ENCODE measurements at places on chromosomes 12 and 14. TPM values are rescaled to one million over a fixed set of nuclear protein-coding genes. Genes with fewer than 3 reads are reported as not detected.

DNA sequence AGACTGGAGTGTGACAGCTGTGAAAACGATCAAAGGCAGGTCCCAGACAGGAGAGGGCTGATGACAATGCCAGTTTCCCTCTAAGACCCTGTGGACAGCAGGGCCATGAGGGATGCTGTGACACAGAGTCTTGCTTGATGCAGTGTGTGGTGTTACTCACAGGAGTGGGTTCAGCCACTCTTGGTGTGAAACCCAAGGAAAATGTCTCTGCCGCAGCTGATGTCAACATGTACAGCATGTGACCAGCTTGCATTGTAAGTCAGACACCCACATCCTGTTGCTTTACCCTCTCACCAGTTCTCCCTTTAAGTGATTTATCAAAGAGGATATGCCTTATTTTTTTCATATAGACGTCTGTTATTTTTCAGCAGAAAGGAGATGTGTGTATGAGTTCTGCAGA is 268.6 kb downstream of the BTG1 start:
- H3K4me3 ChIP-seq: peak overlapping the region; percentile 76
- peak; percentile 76 for DNase-seq
- H3K27ac ChIP-seq: peak overlapping the region; percentile 98
- peaks cover 37% of the 10 kb centered on the region for H3K36me3 ChIP-seq

DNA sequence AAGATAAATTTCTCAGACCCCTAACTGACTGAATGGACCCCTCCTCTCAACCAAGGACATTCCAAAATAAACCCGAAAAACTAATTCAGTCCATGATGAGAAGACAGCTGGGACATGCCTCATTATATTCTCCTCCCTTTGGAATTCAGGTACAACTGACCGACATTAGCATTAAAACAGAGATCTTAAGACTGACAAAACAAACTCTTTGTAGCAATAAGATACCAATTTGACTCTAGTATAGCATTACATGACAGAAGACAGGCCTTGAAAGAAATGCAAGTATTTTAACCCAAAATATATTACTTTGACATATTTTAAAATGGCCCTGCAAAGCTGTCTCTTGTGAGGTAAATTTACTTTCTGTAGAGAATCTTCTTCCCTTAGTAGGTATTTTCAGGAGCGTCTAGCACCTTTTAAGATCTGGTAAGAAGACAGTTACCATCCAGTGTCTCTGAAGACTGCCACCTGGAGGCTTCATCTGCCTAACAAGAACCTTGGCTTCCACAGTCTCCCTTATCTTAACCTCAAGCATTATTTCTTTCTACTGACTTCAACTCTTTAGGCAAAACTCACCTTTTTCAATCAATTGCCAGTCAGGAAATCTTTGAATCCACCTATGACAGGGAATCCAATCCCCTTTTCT is 957.5 kb downstream of the SLC6A15 start:
- no peak overlapping the region for H3K4me3 ChIP-seq
- DNase-seq: no peak
- no peaks in the 10 kb centered on the region for H3K27me3 ChIP-seq
- H3K36me3 ChIP-seq: no peaks in the 10 kb centered on the region
- no peaks in the 10 kb centered on the region for H3K4me1 ChIP-seq

DNA sequence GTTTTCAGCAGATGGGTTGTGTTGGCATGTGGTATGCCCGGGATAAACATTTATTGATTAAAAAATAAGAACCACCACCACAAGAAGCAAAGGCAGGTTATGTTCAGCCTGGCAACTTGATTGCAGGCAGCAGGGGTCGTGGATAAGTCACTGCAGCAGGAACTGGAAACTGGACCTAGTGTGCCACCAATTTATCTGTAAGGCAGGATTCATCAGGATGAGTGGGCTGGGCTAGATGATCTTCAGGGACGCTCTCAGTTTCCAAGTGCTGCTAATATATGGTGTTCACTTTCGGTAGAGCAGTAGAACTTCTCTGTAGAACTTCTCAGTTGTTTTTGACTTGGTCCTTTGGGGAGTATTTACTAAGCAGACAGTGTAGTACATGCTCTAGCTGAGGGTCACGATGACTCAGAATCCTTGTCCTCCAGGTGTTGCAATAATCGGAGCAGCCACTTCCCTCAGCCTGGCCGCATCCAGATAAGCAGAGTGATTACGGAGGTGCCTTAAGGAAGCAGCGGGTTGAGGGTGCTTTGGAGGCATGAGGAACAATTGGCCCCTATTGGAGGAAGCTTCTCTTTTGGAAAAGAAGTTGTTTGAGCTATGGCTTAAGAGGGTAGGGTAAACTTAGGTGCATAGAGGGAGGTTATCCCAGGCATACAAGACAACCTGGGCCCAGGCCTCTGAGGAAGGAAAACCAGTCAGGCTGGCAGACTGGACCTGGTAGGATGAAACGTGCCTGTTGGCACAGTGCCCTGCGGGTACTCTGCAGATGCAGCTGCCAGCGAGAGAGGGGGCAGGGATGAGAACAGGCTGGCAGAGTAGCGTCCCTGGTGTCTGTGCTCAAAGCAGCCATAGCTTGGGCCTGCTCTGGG is 104.0 kb downstream of the GPR135 start:
- no peak for DNase-seq
- no peak overlapping the region for H3K4me3 ChIP-seq
- H3K36me3 ChIP-seq: peaks cover 6% of the 10 kb centered on the region

- H3K27me3 ChIP-seq: no peaks in the 10 kb centered on the region
- H3K4me1 ChIP-seq: peaks cover 65% of the 10 kb centered on the region
- peaks cover 21% of the 10 kb centered on the region for H3K36me3 ChIP-seq
- H3K4me3 ChIP-seq: no peak overlapping the region
Measured at GRCh38 chr12:105228494-105228893, 7.5 kb downstream of the APPL2 start.

GRCh38 chr14:67526676-67527459 is 6.2 kb upstream of the PLEKHH1 start:
- H3K4me3 ChIP-seq: no peak overlapping the region
- H3K4me1 ChIP-seq: no peaks in the 10 kb centered on the region
- H3K27ac ChIP-seq: no peak overlapping the region
- DNase-seq: peak; percentile 18
- peaks cover 19% of the 10 kb centered on the region for H3K27me3 ChIP-seq

- H3K36me3 ChIP-seq: no peaks in the 10 kb centered on the region
- no peaks in the 10 kb centered on the region for H3K27me3 ChIP-seq
- H3K4me1 ChIP-seq: peaks cover 21% of the 10 kb centered on the region
- H3K4me3 ChIP-seq: peak overlapping the region; percentile 72
- H3K27ac ChIP-seq: peak overlapping the region; percentile 80
Measured at GRCh38 chr12:124568431-124569374, 1.3 kb upstream of the NCOR2 start.

DNA sequence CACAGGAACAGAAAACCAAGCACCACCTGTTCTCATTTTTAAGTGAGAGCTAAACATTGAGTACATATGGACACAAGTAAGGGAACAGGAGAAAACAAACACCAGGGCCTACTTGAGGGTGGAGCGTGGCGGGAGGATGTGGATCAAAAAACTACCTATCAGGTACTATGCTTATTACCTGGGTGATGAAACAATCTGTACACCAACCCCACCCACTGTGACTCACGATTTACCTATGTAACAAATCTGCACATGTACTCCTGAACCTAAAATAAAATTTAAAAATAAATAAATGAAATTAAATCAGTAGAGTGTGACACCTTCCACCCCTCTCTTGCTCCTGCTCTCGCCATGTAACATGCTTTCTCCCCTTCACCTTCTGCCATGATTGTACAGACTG is 615.5 kb downstream of the RPL10L start:
- H3K27ac ChIP-seq: no peak overlapping the region
- H3K27me3 ChIP-seq: no peaks in the 10 kb centered on the region
- no peak for DNase-seq
- no peak overlapping the region for H3K4me3 ChIP-seq

DNA sequence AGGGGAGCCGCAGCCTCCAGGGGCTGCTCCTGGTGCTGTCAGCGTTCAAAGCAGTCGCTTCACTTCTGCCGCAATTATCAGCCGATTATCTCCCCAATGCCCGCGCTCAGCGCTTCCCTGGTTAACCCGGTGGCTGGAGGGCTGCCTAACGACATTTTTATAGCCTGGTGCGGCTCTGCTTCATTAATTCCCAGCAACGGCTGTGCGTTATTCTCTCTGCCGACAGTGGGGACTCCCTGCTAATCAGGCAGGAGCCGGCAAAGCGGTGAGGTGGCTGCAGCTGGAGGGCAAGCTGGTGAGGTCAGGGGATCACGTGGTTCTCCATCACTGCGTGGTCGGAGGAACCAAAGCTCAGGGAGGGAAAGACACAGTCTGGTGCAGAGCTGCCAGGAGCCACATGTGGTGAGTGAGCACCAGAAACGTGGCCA is 62.9 kb downstream of the GLRX5 start:
- no peaks in the 10 kb centered on the region for H3K4me1 ChIP-seq
- H3K27ac ChIP-seq: no peak overlapping the region
- no peak overlapping the region for H3K4me3 ChIP-seq
- H3K27me3 ChIP-seq: peaks cover 32% of the 10 kb centered on the region

DNA sequence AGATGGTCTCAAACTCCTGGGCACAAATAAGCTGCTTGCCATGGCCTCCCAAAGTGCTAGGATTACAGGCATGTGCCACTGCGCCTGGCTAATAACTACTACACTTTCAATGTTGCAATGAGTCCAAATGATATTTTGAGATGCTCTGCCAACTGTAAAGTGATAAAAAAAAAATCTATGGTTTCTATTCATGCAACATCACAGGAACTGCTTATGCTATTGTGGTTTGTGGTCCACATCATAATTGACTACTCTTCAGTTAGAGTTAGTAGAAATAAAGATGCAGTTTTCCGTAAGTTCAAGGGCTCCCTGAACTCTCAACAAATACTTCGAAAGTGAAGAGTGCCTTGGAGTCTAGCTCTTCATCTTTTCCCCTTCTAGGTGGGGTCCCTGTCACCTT is 239.4 kb downstream of the C12orf75 start:
- H3K4me1 ChIP-seq: no peaks in the 10 kb centered on the region
- no peak for DNase-seq
- peaks cover 5% of the 10 kb centered on the region for H3K27me3 ChIP-seq
- H3K36me3 ChIP-seq: no peaks in the 10 kb centered on the region

DNA sequence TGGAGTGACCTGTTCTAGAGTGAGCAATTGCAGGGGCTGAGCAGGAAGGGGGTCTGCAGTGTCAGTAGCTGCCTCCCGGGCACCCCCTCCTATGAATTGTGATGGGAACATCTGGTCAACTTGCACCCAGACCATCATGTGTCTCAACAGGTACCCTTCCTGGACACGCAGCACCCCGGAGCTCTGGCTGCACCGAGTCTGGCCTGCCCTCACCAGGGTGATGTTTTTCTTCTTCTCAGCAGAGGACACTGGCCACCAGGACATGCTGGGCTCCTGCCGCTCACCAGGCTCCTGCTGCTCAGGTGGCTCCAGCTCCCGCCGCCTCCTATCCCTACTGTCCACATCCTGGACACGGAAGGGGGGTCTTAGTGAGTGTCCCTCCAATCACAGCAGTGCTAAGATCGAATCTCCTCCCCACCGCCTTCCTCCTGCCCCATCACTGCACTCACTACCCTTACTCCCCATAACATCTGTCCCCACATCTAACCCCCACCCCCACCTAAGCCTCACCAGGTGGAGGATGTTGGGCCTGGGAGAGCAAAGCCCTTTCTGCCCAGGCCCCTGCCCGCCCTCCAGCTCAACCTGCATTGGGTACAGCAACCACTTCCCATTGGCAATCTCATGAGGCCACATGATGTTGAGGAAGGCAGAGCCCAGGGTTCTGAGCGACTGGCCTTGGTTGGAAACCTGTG is 14.9 kb downstream of the ITGA7 start:
- no peak overlapping the region for H3K27ac ChIP-seq
- H3K36me3 ChIP-seq: no peaks in the 10 kb centered on the region
- DNase-seq: no peak
- no peaks in the 10 kb centered on the region for H3K27me3 ChIP-seq
- no peak overlapping the region for H3K4me3 ChIP-seq

DNA sequence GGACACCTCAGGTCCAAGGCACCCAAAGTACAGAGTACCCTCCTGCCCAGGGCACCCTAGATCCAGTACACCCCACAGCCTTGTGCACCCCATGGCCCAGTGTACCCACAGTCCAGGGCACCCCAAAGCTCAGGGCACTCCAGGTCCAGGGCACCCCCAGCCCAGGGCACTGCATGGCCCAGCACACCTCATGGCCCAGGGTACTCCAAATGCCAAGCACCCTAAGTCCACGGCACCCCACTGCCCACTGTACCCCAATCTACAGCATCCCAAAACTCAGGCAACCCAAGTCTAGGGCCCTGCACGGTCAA is 6.0 kb downstream of the JAG2 start:
- no peaks in the 10 kb centered on the region for H3K4me1 ChIP-seq
- peaks cover 8% of the 10 kb centered on the region for H3K27me3 ChIP-seq
- no peak overlapping the region for H3K27ac ChIP-seq
- H3K36me3 ChIP-seq: no peaks in the 10 kb centered on the region
- no peak for DNase-seq

LRP6 gene
- total RNA-seq: 2.9 TPM

MYL6 gene
- total RNA-seq: 777 TPM

OR6C2 gene
- total RNA-seq: not detected

LETMD1 gene
- 67.2 TPM for total RNA-seq

TRHDE gene
- total RNA-seq: not detected

PZP gene
- total RNA-seq: not detected

FLRT2 gene
- total RNA-seq: not detected

LMNTD1 gene
- total RNA-seq: not detected

SLC6A15 gene
- 0.14 TPM for total RNA-seq
